ENCODE measurements at places on chromosomes 6 and 20.

DNA sequence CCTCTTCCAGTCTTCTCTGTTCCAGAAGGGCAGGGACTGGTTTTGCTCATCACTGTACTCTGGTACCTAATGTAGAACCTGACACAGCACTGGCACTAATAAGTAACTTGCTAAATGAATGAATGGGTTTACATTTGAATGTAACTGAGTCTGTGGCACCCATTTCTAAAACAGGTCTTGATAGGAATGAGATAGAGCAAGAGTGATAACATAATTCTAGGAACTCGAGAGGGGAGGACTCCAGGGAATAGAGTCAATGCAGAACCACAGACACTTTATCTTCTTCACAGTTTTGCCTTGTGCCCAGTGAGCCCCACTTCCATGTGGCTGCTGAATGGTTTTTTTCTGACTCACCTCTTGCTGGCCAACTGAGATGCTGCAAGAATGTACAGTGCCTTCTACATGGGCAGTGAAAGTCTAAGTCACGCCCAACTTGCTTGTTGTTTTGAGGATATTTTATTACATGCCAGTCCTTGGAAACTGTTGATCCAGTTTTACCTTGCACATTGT lies 61.1 kb downstream of the TBC1D7 start:
- DNase-seq: no peak
- H3K36me3 ChIP-seq: peaks cover 2% of the 10 kb centered on the region
- H3K4me3 ChIP-seq: no peak overlapping the region

DNA sequence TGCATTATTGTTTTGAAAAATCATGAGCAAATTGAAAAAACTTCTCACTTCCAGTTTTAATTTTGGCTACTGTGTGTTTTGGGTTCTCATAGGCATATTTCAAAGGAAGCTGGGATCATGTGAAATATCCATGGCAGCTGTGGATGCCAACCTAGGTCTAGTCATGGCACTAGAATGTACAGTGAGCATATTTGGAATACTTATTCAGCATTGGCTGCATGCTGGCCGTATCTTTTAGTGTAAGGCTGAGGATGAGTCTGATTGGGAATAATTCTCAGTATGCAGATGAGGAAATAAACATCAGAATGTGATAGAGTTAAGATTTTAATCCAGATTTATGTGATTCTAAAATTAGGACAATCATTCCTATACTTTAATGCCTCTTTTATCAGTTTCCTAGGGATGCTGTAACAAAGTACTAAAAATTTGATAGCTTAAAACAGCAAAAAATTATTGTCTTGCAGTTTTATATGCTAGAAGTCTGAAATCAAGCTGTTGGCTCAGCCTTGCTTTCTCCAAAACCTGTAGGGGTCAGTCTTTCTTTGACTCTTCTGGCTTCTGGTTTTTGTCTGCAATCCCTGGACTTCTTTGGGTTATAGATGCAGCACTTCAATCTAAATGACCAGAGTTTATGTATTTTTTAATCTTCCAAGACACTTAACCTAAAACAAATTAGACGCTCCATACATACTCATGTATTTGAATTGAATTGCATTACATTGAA lies 37.7 kb upstream of the DEFB112 start:
- H3K36me3 ChIP-seq: no peaks in the 10 kb centered on the region
- H3K27me3 ChIP-seq: no peaks in the 10 kb centered on the region
- H3K27ac ChIP-seq: no peak overlapping the region
- no peak for DNase-seq

DNA sequence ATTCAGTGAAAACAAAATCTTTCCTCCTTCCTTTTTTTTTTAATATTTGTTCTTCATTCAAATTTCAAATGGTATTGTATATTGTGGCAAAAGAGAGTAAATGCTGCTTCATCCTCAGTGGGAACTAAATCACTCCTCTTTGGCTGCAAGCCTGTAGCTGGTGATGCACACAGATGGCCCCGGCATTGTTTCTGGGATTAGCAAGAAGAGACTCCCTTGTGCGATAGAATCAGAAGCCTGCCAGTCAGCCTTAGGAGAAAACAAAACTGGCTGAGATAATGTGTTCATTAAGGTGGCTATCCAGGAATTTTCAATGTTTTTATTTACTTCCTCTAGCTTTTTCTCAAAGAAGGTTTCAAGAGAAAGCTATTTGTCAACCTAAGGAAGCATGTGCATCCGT lies 20.7 kb upstream of the ELOVL2 start:
- H3K4me3 ChIP-seq: no peak overlapping the region
- no peak for DNase-seq
- H3K4me1 ChIP-seq: no peaks in the 10 kb centered on the region
- H3K27me3 ChIP-seq: no peaks in the 10 kb centered on the region
- H3K36me3 ChIP-seq: no peaks in the 10 kb centered on the region

GRCh38 chr6:35634316-35634715 lies 54.4 kb downstream of the FKBP5 start:
- H3K36me3 ChIP-seq: peaks cover 35% of the 10 kb centered on the region
- H3K4me1 ChIP-seq: peaks cover 41% of the 10 kb centered on the region
- no peak for DNase-seq
- H3K27me3 ChIP-seq: no peaks in the 10 kb centered on the region

DNA sequence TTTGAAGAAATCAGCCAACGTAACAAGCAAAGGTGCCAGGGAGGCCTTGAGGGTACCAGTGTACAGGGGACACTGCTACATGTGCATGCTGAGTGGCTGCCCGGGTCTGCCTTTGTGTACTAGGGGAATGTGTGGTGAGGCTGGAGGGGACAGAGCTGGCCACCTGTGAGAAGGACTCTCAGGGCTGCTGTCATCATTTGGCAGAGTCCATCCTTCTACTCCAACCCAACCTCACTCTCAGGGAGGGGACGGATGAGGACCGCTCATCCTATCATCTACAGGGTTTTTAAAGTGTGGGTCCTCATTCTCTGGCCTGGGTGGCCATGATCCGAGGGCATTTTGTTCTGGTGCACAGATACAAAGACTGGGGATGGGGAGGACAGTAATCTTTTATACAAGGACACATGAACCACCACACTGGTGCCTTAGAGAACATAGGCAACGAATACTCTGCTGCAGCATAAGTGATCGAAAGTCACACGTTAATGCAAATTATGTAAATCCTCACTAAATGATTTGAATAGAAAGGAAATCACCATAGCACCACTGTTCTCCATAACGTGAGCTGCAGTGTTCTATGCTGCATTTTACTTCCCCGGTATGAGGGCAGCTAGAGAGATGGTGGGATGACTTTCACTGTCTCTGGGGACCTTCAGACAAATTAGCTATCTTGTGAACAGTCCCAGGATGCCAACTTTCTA lies 181.4 kb downstream of the GMPR start:
- H3K27ac ChIP-seq: peak overlapping the region; percentile 94
- peaks cover 30% of the 10 kb centered on the region for H3K4me1 ChIP-seq
- H3K27me3 ChIP-seq: no peaks in the 10 kb centered on the region
- DNase-seq: no peak
- no peaks in the 10 kb centered on the region for H3K36me3 ChIP-seq

GRCh38 chr20:3180319-3180718 lies 7.0 kb upstream of the LZTS3 start:
- no peak overlapping the region for H3K4me3 ChIP-seq
- H3K36me3 ChIP-seq: no peaks in the 10 kb centered on the region
- H3K27ac ChIP-seq: no peak overlapping the region
- H3K27me3 ChIP-seq: no peaks in the 10 kb centered on the region

DNA sequence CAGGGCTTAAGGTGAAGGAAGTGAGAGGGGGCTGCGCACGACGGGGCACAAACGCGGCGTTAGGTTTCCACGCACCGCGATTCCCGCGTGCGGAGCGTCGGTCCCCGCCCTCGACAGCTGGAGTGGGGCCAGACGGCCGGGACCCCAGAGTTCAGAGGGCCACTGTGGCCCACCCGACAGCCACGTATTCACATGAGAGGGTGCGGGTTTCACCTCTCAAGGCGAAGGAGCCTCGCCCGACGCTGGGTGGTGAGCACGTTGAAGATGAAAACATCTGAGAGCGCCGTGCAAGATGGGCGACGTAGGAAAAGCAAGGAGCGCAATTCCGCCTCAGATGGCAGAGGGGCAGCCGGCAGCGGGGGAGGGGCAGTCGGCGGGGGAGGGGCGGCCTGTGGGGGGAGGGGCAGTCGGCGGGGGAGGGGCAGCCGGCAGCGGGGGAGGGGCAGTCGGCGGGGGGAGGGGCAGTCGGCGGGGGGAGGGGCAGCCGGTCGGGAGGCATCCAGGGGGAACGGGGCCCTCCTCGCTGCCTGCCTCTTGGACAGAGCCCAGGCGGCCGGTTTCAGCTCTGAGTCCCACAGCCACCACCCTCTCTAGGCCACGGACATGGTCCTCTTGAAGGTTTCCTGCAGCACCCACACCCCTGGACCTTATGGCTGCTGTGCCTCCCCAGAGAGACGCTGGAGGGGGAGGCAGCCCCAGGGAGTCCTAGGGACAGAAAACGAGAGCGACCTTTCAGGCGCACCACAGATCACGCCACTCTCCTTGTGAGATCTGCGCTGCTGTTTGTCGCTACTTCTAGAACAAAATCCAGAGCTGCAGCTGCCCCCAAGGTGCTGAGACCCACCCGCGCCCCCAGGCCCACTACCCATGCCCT lies 113.7 kb downstream of the DLL1 start:
- no peak for DNase-seq
- H3K36me3 ChIP-seq: no peaks in the 10 kb centered on the region
- H3K27ac ChIP-seq: peak overlapping the region; percentile 88
- H3K4me3 ChIP-seq: no peak overlapping the region
- H3K4me1 ChIP-seq: peaks cover 2% of the 10 kb centered on the region

All from chondrocyte (in vitro differentiated cells).